ENCODE measurements at places on chromosomes 4 and X.

DNA sequence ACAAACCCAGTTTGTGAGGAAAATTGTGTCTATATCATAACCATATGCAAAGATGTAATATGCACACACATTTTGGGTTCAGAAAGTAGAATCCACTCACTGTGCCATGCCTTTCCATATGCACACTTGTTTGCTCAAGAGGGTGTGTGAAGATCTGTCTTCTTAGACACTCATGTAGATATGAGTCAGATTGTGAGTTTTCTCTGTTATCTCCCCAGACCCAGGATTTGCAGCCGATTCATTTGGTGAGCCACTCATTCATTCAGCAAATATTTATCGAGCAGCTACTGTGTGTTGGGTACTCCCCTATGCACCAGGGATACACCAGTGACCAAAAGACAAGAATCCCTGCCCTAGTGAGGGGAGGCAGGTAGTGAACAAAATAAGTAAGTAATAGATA lies 81.5 kb downstream of the CLCN5 start:
- DNase-seq: no peak

GRCh38 chr4:113455061-113455460 lies 306.5 kb downstream of the CAMK2D start:
- no peak for DNase-seq

DNA sequence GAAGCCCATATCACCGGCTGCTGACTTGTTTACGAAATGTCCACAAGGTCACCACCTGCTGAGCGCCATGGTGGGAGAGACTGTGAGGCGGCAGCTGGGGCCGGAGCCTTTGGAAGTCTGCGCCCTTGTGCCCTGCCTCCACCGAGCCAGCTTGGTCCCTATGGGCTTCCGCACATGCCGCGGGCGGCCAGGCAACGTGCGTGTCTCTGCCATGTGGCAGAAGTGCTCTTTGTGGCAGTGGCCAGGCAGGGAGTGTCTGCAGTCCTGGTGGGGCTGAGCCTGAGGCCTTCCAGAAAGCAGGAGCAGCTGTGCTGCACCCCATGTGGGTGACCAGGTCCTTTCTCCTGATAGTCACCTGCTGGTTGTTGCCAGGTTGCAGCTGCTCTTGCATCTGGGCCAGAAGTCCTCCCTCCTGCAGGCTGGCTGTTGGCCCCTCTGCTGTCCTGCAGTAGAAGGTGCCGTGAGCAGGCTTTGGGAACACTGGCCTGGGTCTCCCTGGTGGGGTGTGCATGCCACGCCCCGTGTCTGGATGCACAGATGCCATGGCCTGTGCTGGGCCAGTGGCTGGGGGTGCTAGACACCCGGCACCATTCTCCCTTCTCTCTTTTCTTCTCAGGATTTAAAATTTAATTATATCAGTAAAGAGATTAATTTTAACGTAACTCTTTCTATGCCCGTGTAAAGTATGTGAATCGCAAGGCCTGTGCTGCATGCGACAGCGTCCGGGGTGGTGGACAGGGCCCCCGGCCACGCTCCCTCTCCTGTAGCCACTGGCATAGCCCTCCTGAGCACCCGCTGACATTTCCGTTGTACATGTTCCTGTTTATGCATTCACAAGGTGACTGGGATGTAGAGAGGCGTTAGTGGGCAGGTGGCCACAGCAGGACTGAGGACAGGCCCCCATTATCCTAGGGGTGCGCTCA lies 8.7 kb upstream of the MSANTD1 start:
- no peak for DNase-seq

DNA sequence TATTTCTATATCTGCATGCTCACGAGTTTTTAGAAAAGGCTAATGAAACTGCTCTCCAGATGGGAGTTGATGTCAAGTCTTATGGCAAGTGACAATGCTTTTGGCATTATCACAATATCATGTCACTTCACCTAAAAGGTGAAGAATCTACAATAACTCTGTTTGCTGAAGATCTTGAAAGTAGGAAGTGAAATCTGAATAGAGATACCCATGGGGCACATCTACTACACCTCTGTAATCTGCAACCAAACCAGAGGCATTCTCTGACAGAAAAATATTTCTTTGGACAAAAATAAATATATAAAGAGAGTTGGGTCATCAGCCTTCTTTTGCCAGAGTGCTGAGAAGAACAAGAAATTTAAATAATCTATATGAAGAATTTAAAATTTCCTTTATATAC lies 3.9 kb upstream of the VAMP7 start:
- no peak for DNase-seq

GRCh38 chr4:15004739-15005301 lies 2.5 kb downstream of the CPEB2 start:
- peak; percentile 28 for DNase-seq

- DNase-seq: no peak
Observed at GRCh38 chrX:103556963-103557612, 28.2 kb upstream of the TCEAL4 start.

DNA sequence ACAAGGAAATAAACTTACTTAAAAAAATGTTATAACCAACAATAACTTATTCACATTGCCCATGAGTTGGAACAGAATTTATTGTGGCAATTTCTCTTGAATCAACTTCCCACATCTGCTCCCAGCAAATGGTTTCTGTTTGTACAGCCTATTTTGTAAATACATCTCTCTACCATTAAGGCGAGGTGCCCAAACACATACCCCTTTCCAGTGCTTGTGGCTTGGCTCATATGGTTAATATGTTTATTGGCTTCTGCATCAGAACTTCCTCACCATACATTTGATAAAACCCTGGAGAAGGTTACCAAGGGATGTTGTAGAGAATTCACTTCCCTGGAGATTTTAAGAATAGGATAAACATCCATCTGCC lies 207.1 kb downstream of the SOWAHB start:
- no peak for DNase-seq

DNA sequence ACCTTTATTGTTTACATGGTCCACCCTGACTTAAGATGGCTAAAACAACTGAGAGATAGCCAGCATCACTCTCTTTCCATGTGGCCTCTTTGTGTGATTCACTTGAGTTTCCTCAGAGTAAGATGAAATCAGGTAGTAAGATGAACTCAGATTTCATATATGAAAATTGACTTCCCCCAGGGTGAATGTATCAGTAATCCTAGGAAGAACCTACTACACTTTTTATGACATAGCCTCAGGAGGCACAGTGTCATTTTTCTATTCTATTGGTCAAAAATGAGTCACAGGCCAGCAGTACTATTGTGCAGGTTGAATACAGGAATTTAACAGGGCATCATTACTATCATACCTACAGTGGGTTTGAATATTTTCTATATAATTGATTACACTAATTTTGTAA lies 14.6 kb upstream of the SULT1E1 start:
- DNase-seq: no peak

DNA sequence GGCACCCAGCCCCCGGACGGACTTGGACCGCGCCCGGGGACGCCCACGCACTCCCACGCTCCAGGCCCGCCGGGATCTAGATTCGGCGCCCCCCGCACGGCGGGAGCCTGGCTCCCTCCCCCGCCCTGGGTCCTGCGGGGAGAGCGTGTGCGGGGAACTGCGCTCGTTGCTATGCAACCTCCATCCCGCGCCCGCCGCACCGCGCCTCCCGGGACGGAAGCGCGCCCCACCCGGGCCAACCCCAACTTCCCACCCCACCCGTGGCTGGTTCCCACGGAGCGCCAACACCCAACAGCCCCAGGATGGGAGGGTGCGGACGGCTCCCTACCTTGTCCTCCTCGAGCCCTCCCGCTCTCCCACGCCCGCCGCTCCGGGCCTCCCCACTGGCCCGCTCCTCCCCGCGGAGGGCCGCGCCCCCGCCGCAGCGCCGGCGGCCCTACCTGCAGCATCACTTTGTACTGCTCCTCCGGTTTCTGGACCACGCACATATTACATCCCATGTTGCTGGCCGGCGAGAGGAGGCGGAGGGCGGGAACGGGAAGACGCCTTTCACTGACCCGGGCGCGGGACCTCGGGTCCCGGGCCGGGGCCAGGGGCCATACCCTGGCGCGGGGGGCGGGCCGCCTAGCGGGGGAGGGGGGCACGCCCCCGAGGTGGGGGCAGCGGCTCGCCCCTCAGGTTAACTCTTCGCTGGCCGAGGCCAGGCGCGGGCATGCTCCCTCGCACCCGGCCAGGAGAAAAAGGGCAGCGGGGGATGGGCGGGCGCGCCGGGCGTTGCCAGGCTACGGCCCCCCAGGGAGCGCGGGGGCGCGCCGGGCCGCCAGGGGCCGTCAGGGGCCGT lies at the start of gene PDZD4:
TSS of gene PDZD4 (minus strand) at position 746 of the 841 bp plus-strand sequence. CDS start at position 500, 246 bp downstream.
- DNase-seq: peak; percentile 32

GRCh38 chr4:112423591-112423990 lies 92.4 kb downstream of the NEUROG2 start:
- no peak for DNase-seq

GRCh38 chr4:139550724-139551429 lies 5.1 kb downstream of the SETD7 start:
- no peak for DNase-seq

GRCh38 chrX:47523297-47523696 lies 37.7 kb upstream of the ARAF start:
- DNase-seq: peak; percentile 62

DNA sequence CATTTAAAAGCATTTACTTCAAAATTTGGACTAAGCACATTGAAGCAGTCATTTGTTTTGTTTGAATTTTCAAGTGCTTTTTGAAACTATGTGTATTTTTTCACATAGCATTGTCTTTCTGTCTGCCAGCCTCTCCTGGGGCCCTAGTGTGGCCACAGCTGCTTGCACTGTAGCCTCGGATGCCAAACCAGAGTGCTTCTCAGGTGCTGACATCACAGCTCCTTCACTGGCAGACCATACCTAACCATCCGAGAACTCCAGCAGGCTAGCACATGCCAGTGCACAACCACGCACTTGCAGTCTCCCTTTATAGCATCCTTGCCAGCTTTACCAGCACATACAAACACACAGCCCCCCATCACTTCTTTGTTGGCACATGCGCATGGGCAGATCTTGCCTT lies 1019.7 kb downstream of the STPG2 start:
- no peak for DNase-seq

- DNase-seq: no peak
Observed at GRCh38 chr4:40976343-40976742, 226.6 kb downstream of the NSUN7 start.

GRCh38 chr4:189069772-189070171 lies 870.9 kb upstream of the FRG1 start:
- DNase-seq: no peak

DNA sequence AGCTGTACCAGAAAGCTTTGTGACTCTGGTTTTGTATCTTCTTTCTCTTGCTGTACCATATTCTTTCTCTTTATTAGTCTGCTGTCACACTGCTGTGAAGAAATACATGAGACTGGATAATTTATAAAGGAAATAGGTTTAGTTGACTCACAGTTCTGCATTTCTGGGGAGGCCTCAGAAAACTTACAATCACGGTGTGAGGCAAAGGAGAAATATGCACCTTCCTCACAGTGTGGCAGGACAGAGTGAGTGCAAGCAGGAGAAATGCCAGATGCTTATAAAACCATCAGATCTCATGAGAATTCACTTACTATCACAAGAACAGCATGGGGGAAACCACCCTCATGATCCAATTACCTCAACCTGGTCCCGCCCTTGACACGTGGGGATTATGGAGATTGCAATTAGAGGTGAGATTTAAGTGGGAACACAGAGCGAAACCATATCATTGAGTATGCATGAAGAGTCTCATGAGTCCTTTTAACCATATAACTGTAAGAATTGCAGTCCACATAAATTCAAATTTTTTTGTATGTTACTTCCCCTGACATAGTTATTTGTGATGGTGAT lies 67.4 kb upstream of the INPP4B start:
- no peak for DNase-seq

- no peak for DNase-seq
Observed at GRCh38 chrX:110321081-110321480, 3.2 kb upstream of the AMMECR1 start.

GRCh38 chrX:153602601-153603000 lies 3.7 kb upstream of the CCNQ start:
- DNase-seq: no peak

GRCh38 chr4:7867701-7868435 lies 71.8 kb downstream of the AFAP1 start:
- no peak for DNase-seq

- no peak for DNase-seq
Observed at GRCh38 chr4:14862891-14863290, 139.4 kb upstream of the CPEB2 start.

- no peak for DNase-seq
Observed at GRCh38 chr4:13912966-13913365, 285.4 kb upstream of the BOD1L1 start.

- no peak for DNase-seq
Observed at GRCh38 chrX:56382278-56382677, 150.1 kb downstream of the KLF8 start.

- no peak for DNase-seq
Observed at GRCh38 chr4:188647820-188648370, 508.7 kb downstream of the TRIML1 start.

DNA sequence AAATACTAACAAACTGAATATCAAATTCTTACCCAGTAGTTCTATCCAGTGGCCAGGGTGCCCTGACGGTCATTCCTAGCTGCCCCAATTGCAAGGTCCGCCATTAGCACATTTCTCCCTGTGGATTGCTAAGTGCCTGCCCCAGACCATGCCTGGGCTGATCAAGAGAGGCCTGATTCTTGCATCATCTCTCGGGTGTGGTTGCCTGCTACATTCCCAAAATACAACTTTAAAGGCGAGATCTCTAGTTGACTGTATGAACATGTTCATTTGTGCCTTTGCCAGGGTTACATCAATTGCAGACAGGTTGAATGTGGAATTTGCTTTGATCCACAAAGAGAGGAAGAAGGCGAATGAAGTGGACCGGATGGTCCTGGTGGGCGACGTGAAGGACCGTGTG lies 28.0 kb downstream of the PRPS2 start:
- no peak for DNase-seq

DNA sequence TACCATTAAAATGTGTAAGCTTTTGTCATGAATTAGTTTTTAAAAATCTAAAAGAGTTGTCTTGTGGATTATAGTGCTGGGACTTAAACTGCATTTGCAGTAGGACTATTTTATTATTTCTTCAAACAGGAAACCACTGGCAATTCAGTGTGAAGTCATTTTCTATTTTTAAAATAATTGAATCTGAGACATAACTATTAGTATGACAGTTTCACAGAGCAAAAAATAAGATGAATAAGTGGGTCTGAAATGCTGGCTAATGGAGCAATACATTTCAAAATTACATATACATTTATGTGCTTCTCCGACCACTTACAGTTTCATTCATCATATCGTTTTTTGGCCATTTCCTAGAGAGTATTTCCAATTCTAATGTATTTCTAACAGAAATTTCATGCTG lies 75.3 kb upstream of the RAPGEF2 start:
- DNase-seq: no peak

GRCh38 chr4:169366821-169367220 lies 96.1 kb upstream of the SH3RF1 start:
- DNase-seq: no peak

Data from central memory CD4-positive, alpha-beta T cell (primary cell).